Activated T-helper 1 cell treated with anti-CD3 and anti-CD28 coated beads, Interleukin-2, amount 50 U/mL, for 16 hours (primary cell): ENCODE measurements at places on chromosomes 2 and 18.

DNA sequence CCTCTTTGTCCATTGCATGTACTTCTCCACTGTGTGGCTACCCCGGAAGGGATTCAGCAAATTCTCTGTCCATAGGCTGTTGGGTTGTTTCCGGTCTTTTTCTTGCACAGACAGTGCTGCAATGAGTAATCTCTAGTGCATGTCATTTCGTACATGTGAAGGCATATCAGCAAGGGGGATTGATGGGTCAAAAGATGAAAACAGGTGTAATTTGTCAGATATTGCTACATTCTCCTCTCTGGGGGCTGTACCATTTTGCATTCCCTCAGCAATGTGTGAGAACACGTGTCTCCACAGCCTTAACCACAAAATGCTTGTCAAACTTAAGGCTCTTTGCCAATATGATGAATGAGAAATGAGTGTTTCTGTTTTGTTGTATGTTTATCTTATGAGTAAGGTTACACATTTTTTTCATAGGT is 60.5 kb downstream of the KLHL29 start:
- DNase-seq, result no peak

- no peak for DNase-seq
Measured at GRCh38 chr2:4445821-4446220, 742.4 kb downstream of the DCDC2C start.

- no peak for DNase-seq
Measured at GRCh38 chr2:202042444-202042843, 8.8 kb downstream of the FZD7 start.

GRCh38 chr2:55985406-55985805 is 61.8 kb upstream of the EFEMP1 start:
- DNase-seq, result no peak

GRCh38 chr2:193847130-193847529 is 1652.4 kb upstream of the TMEFF2 start:
- no peak for DNase-seq

- DNase-seq, result no peak
Measured at GRCh38 chr18:49017813-49018553, 67.2 kb upstream of the SMAD7 start.

GRCh38 chr2:573025-573424 is 104.2 kb downstream of the TMEM18 start:
- no peak for DNase-seq

DNA sequence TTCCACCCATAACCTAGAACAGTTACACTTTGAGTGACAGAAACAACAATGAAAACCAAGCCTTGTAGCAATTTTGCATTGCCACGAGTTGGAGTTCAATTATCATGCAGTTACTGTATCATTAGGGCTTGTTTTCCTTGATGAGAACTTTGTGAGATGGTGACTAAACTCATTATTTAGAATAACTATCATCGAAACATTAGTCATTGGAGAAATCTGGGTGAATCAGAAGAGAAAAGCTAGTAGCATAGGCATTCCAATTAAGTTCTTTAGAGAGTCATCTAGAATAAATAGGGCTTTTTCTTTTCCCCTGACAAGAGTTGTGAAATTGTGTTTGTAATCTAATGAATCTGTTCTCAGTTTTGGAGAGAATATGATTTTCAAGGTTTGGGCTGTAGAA is 122.8 kb upstream of the DOCK10 start:
- no peak for DNase-seq

- DNase-seq, result no peak
Measured at GRCh38 chr2:71472019-71472418, 18.7 kb downstream of the DYSF start.

DNA sequence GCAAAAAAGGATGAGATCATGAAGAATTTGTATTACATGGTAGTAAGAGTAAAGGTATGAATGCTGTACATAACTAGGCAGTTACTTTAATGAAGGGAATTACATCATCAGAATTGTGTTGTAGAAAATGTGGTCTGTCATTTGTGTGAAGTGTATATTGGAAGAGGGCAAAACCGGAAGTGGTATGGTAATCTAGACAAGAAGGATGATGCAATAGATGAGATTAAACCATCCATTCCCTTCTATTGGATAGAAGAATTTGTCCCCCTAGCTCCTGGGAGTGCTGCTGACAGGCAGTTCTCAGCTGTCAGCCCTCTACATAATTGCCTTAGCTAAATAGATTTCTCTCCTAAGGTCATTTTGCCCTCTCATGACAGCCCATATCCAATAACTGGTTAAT is 55.9 kb upstream of the BARD1 start:
- no peak for DNase-seq

GRCh38 chr2:158618891-158619490 is 162.2 kb downstream of the PKP4 start:
- no peak for DNase-seq

DNA sequence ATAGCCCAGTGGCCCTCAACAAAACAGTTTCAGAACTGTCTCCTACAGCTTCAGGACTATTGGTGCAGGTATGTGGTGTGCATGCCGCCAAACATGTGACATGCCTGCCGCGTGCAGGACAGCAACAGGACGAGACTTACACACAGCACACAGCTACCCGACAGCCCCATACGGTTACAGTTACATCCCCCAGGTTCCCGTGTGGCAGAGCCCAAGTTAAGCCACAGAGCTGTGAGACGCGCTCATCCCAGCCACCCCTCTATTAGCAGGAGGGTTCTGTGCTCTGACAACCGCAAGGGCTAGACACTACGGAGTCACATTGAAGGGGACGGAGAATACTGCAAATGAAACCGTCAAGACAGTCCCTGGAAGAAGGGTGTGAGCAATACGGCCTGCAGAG is 16.4 kb upstream of the TUBB6 start:
- DNase-seq, result no peak

GRCh38 chr18:2568605-2569004 is 2.7 kb downstream of the METTL4 start:
- DNase-seq, result no peak

GRCh38 chr2:127406454-127406853 is 11.8 kb upstream of the PROC start:
- DNase-seq, result no peak

DNA sequence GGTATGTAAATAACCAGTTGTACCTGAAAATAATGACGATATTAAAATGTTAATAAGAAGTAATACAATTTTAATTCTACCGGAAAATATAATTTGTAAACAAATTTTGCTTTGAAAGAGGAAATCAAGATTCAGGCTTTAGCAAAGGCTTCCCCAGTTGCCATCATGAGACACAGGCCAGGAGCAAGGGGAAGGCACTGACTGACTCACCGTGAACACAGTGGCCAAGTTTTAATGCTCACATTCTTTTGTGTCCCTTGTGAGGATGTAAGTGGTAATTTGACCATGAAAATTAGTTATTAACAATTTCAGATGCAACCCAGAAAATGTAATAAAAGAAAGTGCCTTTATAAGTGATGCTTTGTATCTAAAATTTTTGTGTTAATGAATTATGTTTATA is 164.1 kb downstream of the GREB1L start:
- no peak for DNase-seq

DNA sequence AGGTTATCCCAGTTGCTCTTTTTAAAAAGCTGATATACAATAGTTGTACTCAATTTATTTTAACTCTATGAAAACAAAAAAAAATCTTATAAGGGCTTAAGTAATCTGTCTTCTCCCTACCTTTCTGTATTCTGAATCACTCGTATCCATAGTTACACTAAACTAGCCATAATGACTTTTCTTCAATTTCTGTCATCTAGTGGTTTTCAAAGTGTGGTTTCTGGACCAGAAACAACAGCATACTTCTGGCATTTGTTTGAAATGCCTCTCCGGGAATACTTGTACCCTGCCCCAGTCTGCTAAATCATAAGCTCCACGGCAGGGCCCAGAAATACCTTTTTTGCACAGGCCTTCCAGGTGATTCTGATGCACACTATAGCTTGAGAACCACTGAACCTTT is 253.6 kb downstream of the LRRTM4 start:
- DNase-seq, result no peak

GRCh38 chr2:225140723-225141122 is 98.5 kb upstream of the DOCK10 start:
- no peak for DNase-seq

GRCh38 chr18:37902344-37902743 is 336.7 kb upstream of the CELF4 start:
- DNase-seq, result no peak
